ENCODE measurements at places on chromosomes 4 and X.

DNA sequence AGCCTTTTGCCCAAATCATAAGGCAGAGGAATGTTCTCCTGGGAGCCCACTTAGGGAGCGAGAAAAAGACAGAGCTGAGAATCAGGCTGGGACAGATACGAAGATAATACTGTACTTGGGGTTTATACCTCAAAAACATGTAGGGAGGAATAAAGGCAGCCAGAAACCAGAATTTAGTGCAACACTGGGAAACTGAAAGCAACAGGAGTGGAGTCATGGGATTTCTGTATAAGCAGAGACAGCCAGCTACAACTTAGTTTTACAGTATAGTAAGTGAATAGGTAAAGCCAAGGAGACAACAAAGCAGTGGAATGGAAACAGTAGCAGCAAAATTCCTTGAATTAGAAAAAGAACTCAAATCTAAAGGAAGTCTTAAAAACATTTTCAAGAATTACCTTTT, 413.2 kb downstream of the FAT4 start:
- no peak for DNase-seq

DNA sequence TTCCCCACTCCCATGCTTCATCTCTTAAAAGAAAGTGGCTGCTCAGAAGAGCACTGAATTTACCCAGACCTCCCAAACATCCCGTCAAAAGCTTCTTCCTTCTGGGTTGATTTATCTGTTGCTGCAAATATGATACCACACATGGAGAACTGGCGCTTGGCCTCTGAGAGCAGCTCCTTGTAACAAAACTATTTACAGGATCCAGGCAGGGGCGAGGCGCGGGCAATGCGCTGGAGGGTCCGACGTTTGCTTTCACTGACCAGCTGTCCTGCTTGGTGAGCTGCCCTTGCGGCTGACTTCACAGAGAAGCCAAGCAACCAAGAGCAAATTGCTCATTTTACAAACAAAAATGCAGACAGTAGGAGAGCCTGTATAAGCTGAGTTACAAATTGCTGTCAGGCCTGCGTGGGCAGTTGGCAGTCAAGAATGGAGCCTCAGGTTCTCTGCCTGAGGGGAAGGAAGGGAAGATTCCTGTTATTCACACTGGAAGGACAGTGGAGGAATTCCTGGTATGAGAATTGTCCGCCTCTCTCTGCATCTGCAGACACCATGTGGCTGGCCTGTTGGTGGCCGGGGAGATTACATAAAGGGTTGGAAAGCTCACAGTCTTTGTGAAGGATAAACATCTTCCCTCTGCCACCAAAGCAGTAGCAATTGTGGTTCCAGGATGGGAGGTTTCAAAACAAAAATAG, 192.2 kb upstream of the LEF1 start:
- peak; percentile 29 for DNase-seq

DNA sequence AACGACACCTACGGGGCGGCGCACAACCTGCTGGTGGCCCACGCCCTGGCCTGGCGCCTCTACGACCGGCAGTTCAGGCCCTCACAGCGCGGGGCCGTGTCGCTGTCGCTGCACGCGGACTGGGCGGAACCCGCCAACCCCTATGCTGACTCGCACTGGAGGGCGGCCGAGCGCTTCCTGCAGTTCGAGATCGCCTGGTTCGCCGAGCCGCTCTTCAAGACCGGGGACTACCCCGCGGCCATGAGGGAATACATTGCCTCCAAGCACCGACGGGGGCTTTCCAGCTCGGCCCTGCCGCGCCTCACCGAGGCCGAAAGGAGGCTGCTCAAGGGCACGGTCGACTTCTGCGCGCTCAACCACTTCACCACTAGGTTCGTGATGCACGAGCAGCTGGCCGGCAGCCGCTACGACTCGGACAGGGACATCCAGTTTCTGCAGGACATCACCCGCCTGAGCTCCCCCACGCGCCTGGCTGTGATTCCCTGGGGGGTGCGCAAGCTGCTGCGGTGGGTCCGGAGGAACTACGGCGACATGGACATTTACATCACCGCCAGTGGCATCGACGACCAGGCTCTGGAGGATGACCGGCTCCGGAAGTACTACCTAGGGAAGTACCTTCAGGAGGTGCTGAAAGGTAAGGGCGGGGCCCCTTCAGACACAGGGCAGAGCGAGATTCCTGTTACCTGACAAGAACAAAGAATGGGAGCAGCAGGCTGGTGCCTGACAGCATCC, 11.7 kb downstream of the RPL9 start:
- DNase-seq = no peak

GRCh38 chrX:44456685-44457084, 86.0 kb downstream of the FUNDC1 start:
- no peak for DNase-seq

DNA sequence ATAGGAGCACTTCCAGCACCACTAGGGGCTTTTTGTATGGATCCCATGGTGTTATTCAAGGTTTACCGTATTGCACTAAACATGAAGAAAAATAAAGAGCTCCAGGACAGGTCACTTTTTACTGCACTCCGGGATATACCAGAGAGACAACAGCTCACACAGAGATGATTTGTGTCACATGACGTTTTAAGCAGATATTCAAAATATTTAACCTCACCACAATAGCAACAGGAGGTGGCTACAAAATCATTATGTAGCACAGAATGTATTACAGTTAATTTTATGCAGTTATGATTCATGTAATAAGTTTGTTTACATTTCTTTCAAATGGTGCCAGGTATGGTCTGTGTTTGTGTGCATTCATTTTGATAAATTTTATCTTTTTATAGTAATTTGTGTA, 100.6 kb downstream of the LUZP4 start:
- no peak for DNase-seq

GRCh38 chr4:74996996-74997395, 64.1 kb downstream of the PARM1 start:
- no peak for DNase-seq

DNA sequence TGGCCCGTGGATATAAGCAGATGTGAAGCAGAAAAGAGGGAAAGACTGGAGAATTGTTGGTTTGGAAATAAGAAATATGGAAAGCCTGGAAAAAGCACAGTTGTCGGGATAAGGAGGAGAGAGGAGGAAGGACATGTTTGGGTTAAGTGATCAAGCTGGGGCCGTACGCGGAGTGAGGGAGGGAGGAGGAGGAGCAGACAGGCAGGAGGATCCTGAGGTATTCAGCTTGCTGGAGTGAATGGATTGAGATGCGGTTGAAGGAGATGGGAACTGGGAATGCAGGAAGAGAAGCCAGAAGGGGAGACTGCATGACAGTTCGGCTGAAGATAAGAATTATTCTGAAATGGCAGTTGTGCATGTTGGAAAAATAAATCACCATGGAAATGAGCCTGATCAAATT, 21.2 kb downstream of the ZFP42 start:
- DNase-seq = peak; percentile 35

DNA sequence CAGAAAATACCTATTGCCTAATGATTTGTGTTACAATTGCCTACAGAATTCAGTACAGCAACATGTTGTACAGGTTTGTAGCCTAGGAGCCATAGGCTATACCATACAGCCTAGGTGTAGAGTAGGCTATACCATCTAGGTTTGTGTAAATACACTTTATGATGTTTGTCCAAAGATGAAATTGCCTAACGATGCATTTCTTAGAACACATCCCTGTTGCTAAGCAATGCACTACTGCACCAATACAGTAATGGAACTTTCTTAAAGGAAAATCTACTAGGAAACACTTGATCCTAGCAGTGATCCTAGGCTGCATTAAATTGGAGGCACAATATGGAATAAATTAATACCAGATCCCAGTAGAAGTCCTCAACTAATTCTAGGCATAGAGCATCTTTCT, 18.3 kb downstream of the NOA1 start:
- DNase-seq = no peak

GRCh38 chrX:47629419-47630200, at the start of gene CFP:
Gene CFP, minus strand, starts transcription at chrX:47629930. Its CDS starts 86 bp downstream, at chrX:47629844.
- no peak for DNase-seq

DNA sequence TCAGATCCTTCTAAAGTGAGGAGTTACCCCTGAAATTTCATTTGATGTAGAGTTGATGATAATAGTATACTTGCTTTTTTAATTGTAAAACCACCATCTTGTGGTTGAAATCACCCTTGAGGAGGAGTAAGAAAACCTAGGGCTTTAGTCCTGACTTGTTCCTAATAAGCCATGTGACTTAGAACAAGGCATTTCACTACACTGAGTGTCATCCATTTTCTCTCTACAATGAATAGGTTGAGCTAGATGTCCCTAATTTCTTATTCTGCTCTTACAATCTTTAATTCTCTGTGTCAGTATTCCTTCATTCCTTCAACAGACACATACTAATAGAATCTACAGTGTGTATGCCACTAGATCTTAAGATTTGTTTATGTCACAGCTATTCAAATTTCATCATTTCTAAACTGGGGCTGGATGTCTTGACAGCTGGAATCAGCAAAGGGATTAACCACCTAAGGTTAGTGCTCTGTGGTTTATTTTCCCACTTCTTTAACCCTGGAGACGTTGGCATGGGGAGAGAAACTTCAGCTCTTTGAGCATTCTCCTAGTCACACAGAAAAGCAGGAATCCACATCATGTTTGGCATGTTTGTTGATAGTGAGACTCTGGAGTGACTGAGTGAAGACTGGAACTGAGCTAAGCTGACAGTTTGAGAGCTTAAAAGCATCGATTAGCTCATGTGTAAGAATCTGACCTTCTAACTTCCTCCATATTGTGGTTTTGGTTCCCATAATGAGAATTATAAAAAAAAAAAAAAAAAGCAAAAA, 246.3 kb downstream of the NDST4 start:
- DNase-seq = no peak

DNA sequence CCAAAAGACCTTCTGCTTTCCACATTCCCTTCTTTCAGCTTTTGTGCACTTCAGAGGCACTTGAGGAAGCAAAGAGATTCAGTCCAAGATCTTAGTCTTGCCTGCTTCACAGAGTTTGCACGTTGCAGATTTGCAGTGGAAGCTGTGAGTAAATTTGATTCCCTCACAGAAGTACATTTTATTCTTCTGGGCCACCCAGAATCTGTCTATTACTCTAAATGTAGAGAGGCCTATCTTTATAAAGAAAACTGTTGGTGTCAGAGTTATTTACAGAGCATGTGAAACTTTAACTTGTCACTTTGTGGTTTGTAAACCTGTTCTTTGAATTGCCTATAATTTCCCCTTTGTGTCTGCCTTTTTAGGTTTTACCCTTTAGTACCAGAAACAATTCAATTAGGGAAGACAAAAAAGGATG, 15.5 kb downstream of the SPRY1 start:
- no peak for DNase-seq

DNA sequence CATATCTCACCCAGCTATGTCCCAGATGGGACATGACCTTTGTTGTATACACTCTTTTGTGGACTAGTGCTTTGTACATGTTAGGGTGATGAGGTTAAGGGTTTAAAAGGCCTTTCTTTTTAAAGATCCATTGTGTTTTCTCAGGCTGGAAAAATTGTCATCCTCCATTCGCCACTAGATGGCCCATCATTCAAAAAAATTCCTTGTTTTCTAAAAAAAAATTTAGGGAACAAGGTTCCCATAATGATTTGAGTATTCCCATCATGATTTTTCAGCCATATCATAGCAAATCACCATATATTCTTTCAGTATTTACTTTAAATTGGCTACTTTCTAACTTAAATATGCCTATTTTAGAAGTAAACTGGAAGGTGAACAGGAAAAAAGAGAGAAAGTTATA, 91.9 kb upstream of the TMEM164 start:
- DNase-seq = peak; percentile 32

DNA sequence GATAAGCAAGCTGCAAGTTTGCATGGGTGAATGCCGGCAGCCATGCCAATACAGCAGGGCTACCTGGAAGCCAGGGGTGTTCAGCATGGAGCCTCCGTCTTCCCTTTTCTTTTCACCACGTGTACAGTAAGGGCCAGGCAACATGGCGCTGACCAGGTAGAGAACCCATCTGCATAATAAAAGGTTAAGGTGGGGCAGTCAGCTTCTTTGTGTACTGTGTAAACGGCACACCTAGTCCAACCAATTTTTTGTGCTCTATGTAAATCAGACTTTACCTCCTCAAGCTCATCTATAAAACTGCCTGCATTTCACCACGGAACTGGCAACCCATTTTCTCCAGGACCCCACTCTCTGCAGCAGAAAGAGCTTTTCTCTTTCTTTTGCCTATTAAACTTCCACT, 286.8 kb upstream of the VCX3A start:
- no peak for DNase-seq

DNA sequence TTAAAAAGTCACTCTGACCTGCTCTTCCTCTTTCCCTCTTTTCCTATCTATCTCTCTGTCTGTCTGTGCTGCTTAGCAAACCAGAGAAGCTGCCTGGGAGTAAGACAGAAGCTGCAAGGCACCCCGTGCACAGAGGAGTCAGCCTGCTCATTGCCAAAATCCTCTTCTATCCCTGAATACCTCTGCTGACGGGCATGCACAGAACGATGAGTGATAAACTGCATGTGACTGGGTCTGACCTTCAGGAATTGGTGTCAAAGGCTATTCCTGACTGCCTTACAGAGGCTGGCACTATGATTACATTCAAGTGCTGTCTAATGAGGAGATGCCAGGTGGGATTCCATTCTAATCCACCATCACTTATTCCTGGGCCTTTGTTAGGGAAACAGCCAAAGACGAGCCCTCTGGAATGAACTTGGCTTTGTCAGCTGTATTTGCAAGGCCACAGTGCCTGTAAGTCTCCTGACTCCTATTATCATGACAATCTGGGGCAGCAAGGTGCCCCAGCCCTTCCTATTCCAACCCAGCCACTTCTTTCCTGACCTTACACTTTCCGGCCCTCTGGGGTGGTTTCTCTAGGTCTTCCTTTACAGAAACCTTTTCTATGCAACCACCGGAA, 45.4 kb upstream of the CTAG2 start:
- no peak for DNase-seq

- no peak for DNase-seq
Measured at GRCh38 chr4:184713887-184714286, 20.0 kb downstream of the CENPU start.

DNA sequence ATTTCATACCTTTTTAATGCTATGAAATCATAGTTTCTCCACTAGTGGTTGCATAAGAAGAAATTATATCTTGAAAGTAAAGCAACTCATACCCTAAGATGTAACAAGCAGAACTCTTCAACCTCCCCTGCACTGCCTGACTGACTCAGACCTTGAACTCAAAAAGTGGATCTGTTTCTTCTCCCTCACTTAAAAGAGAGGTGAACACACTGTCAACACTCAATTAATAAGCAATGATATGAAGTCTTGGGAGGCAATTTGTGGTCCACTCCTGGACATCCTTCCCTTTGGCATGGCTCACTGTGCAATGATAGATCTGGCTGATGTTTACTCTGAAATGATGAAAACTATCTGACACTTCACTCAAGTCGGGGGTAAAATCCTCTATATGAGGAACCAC, 282.0 kb upstream of the DKK2 start:
- no peak for DNase-seq

DNA sequence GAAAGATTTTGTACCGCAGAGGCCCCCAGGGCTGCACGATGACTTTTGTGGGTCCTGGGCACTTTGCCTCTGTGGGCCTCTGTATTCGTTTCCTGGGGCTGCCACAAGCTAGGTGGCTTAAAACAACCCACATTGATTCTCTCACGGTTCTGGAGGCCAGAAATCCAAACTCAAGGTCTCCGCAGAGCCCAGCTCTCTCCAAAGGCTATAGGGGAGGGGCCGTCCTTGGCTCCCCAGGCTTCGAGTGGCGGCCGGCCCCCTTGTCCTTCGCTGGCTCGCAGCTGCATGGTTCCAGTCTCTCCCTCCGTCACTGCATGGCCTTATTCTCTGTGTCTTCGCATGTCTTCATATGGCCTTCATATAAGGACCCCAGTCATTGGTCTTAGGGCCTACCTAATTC, 241.2 kb downstream of the EVC2 start:
- no peak for DNase-seq
